ENCODE measurements at places on chromosomes 4 and X.
A peak's percentile ranks its signal among the peaks of the same experiment; 100 is the strongest.

DNA sequence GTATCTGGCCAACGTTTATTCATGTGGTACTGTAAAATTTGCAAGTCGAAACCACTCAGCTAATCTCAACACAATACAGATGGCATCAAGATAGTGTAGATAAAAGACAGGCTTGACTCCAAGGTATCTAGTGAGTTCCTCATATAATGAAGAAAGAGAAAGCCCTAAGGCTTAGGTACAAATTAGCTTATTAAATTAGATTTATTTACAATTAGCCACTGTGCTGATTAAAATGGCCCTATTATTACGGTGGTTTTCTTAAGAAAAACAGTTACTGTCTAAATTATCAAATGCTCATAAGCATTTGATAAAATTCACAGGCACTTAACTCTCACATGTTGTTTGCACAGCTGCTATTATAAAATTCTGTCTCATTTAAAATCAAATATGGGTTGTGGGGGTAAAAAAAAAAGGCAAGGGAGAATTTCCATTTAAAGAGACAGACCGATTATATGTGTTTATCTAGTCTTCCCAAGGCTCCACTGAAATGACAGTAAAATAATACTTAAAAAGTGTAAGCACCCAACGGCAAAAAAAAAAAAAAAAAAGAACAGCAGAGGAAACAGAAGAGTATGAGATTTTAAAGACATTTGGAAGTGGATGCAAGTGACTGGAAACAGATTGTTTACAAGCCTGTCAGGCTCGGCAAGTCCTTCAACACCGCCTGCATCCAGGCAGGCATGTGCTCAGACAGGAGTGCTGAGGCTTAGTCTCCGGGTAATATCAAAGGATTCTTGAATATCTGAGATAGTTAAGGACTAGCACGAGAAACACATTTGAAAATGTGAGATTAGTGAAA, 55.1 kb downstream of the FAM13A start:
- no peak for DNase-seq

GRCh38 chrX:69309074-69309792, 144.0 kb upstream of the PJA1 start:
- DNase-seq, result no peak

GRCh38 chr4:66297703-66298102, 627.4 kb upstream of the EPHA5 start:
- no peak for DNase-seq

- DNase-seq, result no peak
These were observed 871.1 kb upstream of the SLIT2 start for GRCh38 chr4:19380600-19380999.

DNA sequence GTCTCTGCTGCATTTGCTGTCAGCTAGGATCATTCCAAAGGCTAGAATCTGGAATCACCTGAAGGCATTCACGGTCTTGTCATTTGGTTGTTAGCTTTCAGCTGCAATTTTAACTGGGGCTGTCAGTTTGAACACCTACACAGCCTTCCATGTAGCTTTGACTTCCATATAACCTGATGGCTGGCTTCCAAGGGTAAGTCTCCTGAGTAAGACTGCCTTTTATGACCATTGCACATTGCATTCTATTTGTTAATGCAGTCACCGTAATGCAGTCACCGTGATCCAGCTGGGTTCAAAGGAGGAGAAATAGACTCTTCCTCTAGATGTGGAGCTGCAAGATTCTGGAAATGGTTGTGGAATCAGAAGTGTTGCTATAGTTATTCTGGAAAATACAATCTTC, 1284.2 kb downstream of the ADGRL3 start:
- no peak for DNase-seq

GRCh38 chr4:184284336-184284690, 66.6 kb upstream of the ENPP6 start:
- no peak for DNase-seq

GRCh38 chrX:145727476-145727875, 90.2 kb upstream of the SLITRK2 start:
- DNase-seq, result peak; percentile 32

DNA sequence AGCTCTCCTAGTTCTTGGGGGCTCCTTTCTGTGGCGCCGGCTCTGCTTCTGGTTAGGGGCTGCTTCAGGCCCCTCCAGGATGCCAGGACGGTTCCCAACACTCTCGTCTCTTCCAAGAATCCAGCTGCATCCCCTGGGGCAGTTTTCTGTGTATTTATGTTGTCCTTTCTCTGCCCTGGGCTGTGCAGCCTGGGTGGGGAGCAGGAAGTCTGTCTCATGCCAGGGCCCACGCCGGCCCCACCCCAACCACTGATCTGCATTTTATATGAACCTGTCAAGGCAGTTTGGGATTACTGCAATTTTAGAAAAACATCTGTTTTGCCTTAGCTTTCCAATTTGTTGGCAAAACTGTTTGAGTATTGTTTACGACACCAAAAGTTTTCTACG, 14.6 kb downstream of the CTBP1 start:
- no peak for DNase-seq

DNA sequence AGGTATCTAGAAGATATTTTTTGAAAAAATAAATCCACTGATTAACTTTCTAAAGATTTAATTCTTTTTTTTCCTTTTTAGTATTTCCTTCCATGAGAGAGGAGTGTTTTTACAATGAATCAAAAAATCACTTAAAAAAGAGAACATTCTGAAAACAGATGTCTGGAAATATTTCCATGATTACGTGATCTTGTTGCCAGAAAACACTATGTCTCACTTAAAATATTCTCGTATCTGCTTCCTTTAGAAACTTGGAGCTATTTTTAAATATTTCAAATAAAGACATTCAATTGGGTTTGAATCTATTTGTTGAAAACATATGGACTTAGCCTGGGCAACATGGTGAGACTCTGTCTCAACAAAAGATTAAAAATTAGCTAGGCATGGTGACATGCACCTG, 232.8 kb upstream of the RASGEF1B start:
- DNase-seq, result no peak

- no peak for DNase-seq
These were observed 89.7 kb upstream of the NDP start for GRCh38 chrX:44062840-44063239.

DNA sequence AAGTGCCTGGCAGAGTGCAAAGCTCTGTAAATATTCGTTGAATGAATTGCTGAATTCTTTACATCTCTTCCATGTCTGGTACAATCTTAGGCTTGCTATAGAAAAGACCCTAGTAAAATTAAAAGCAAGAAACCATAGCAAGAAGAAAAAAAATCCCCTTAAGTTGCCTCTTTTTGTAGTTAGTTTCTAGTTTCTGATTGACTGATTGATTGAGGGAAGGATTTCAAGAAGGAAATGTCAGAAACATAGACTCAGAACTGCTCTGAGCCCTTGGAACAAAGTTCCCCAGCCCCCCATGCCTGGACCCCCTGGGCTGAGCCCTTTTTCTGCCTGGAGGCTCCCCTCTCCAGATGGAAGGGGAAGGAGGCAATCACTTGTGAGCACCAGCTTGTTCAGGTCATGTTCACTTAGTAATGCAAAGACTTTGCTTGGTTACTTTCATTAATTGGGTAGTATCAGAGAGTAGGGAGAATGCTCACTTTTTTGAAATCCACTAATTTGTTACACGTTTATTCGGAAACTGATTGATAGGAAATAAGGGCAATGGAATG, 35.6 kb downstream of the DAPP1 start:
- no peak for DNase-seq

GRCh38 chr4:176319151-176319703, 539 bp upstream of the SPCS3 start:
- no peak for DNase-seq

GRCh38 chr4:89754531-89754930, 82.4 kb downstream of the SNCA start:
- DNase-seq, result no peak

DNA sequence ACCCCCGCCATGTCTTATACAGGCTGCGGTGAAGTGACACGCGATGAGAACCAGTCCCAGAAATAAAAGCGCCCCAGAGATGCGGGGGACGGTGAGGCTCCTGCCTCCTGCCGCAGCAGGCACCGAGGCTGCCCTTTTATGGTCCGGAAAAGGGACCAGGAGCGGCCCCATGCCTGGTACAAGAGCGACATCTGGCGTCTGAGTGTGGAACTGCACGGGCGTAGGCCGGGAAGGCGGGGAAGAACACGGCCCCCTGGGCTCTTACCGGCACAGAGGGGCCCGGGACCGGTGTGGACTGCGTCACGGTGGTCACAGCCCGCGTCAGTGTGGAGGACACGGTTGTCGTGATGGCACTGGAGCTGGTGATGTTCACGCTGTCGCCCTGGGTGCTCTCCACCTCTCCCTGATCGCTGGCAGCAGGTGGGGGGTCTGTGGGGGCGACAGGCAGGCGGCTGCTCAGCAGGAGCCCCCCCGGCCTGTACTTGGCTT, 8.9 kb upstream of the RENBP start:
- DNase-seq, result peak; percentile 35

DNA sequence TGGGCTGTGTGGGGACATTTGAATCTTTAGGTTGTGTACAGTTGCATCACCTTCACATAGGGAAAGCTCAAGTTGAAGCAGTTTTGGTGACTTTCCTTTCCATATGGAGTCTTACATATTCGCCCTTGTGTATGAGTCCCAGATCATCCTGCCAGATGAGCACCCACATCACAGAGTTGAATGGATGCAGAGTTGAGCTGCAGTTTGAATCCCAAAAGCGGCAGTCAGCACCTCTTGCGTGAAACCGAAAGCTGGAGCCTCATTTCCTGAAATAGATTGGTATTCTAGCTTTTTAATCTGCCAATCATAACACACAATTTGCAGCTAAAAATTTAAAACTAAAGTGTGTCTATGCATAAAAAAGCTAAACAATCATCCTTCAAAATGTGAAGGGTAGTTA, 162.9 kb upstream of the DIPK2B start:
- DNase-seq, result no peak

DNA sequence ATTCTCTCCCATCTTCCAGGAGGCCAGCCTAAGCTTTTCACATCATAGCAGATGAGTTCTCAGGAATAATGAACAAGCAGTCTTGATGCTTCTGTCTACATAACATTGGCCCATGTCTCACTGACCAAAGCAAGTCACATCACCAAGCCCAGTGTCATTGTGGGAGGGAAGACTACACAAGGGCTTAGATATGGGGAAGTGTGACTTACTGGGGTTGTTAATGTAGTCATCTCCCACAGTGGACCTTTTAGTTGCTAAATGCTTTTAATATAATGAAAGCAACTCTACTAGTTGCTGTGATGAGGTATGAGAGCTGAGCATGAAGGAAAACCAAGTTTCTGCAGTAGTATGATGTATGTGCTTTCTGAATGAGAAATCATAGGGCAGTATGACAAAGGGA, 40.5 kb downstream of the TSPAN7 start:
- DNase-seq, result no peak

- no peak for DNase-seq
These were observed 407.9 kb downstream of the HNRNPD start for GRCh38 chr4:81965911-81966310.

GRCh38 chrX:97016106-97016505, 132.4 kb downstream of the RPA4 start:
- no peak for DNase-seq

DNA sequence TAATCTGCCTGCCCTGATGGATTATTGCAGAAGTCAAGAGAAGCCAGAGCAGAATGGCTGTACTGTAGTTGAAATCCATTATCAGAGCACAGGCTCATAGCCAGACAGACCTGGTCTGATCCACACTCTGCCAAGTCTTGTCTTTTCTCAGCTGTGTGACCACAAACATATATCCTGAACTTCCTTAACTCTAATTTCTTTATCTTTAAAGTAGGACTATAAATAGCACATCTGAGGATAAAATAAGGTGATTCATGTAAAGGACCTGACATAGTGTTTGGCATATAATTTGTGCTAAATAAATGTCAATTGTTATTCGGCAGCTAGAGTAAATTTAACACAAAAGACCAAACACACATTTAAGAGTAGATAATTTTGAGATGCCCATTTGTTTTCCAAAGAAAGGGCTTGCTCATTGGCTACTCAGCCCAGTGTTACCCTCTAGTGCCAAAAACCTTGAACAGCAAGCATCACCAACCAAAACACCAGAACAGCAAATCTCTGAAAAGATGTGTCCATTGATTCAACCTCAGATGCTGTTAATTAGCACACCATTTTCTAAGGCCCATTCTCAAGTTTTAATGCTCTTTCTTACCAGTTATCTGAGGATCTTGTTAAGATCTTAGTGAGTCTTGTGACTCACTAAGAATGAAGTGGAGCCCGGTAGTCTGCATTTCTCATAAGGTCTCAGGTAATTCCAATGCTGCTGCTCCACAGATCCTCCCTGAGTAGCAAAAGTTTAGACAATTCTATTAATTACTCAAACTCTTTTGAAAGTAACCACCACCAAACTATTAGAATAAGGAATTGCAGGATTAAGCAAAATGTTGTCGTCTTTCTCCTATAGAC, 108.8 kb downstream of the HHIP start:
- DNase-seq, result peak; percentile 0

DNA sequence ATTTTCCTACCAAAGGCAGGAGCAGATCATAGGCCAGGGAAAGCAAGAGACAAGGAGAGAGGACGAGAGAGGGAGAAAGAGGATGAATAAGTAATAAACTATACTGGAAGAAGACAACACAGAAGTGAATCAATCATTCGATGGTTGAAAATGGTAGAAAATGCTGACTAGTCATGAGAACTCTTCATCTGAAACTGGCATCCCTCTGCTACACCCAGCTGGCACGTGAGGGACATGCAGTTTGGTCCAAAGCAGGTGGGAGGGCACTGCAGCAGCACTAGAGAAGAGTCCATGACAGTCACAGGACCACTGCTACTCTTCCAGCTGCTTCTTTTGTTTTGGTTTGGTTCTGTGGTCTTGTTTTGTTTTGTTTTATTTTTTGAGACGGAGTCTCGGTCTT, 74.1 kb downstream of the AFAP1 start:
- no peak for DNase-seq

GRCh38 chr4:991451-992296, 1.5 kb downstream of the SLC26A1 start:
- DNase-seq, result no peak

GRCh38 chr4:37392521-37393255, 148.1 kb downstream of the NWD2 start:
- DNase-seq, result peak; percentile 32

GRCh38 chrX:17814059-17814458, 47.0 kb downstream of the RAI2 start:
- DNase-seq, result no peak

GRCh38 chr4:125368146-125368545, 53.4 kb downstream of the FAT4 start:
- no peak for DNase-seq

DNA sequence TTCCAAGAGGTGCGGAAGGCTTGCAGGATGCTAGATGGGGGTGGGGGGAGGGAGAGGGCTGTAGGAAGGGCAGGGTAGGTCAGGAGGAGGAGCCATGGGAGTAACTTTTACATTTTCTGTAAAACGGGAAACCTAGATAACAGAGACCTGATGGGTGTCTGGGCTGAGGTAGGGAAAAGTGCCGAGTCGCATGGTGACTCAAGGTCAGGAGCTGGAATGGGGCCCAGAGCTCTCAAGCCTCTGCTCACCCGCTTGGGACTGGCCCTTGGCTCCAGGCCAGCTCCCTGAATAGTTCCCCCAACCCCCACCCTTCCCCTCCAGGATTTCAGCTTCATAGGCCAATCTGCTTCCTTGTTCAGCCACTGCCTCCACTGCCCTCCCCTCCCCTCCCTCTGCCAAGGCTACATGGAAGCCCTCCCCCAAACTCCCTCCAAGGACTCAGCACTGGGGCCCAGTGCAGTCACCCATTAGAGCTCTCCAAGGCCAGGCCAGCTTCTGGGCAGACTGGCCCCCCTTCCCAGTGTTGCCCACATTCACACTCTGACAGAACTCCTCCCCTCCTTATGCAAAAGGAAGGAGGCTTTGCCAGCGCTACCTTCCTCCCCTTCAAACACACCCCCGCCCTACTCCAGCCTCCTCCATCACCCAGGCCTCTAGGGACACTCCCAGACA, 43.6 kb downstream of the TSC22D3 start:
- DNase-seq, result peak; percentile 83

GRCh38 chrX:131861088-131861787, 161.9 kb upstream of the STK26 start:
- no peak for DNase-seq

Data from anterior cingulate cortex (tissue), 58 donors.